Dorsolateral prefrontal cortex (tissue), 122 donors: ENCODE measurements at places on chromosomes 13 and 19.

DNA sequence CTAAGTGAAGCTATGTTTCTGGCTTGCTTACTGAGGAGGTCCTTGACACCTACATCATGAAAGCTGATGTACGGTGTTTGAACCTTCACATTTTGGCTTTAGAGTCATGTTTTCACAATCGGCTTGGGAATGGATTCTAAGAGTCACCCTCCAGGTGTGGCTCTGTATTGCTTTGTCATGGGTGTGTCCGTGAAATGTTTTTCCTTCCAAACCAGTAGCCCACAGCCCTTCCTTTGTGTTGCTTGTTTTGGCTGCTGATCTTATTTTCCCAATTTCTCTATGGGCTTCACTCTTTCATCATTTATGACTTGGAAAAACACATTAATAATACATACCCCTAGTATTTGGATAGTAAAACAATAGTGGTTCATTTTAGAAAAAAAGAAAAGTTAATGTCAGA lies 240.6 kb downstream of the GGACT start:
- DNase-seq = no peak

DNA sequence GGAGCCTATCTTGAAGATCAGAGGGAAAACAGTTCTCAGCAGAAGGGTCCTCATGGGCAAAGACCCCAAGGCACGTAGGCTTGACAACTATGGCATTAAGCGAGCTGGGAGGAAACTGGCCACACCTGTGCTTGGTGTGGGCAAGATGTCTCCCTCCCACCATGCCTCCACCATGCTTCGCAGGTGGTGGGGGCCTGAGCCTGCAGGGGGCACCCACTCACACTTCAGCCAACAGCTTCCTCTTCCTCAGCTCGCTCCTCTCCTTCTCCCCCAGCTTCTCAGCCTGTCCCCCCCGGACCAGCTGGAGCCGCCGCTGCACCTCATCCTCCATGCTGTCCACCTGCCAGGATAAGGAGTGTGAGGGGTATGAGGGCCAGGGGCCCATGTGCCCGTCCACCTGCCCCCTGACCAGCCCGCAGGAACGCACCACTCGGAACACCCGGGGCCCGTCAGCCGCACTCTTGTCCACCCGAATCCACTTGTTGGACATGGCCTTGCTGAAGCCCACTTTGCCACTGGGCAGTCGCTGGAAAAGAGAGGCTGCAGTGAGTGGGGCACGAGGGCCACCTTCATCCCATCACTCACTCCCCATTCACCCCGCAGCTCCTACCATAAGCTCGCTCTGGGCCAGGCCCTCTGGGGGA lies 3.4 kb downstream of the FARSA start:
- no peak for DNase-seq

DNA sequence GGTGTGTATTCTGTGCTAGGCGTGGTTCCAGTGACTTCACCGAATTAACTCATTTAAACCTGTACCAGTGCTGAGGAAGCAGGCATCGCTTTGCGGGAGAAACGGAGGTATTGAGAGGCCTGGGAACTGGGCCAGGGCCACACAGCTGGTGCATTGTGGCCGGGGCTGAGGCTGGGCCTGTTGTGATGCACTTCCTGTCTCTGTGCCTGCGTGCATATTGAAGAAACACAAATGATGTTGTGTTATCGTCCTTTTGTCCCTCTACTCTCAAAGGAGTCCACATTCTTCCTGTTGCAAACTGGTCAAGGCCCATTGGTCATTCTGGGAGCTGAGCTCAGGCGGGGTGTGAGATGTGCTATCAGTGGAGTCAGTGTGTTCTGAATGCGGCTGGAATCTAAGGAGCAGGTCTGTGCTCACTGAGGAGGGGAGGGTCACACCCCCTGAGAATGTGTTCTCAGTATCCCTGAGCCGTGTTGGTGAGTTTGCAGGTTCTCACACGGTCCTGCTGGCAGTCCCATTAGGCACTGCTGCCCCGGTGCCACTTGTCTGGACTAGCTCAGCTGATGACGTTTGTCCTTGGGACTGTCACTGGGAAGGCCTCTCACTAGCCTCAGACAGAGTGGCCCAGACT lies 62.1 kb downstream of the ARHGEF7 start:
- peak; percentile 79 for DNase-seq

DNA sequence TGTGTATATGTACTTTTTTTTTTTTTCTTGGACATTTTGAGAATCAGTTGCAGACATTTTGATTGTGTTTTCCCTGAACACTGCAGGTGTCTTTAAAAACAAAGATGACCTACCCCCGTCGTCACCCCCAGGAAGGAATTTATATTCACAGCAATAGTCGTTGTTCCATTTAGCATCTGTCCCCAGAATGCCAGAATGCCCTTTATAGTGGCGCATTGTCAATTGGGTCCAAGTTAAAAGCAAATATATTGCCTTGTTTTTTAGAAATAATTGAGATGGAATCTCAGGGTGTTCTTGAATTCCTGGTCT lies 1.8 kb upstream of the RNF225 start:
- no peak for DNase-seq

DNA sequence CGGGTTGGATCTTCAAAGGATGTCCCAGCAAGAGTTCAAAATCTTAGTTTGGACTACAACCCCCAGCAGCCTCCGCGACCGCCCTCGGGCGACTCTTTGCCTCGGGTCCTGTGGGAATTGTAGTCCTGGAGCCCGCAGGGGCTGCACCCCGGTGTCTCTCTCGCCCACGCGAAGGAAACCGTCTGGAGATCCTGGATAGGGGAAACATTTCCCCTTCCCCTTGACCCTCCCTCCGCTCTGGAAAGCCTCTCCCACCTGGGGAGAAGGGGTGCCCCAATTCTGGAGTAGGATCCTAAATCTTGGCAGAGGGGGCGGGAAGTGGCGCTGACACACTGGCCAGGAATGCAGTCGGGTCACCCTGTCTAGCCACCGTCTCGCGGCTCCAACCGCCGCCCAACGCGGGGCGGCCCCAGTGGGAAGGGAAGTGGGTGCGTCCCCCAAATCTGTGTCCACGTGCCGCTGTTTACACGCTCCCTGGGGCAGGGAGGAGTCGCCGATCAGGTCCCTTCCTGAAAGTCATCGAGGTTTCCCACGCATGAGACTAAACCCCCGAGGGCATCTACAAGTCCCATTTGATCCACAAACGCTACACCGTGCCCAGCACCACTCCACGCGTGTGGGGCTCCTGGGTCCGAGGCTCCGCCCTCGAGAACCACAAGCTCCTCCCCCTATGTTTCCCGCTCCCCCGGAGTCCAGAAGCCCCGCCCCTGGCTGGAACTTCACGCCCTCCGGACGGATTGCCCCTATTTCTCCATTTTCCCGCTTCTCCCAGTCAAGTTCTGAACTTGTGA lies 761 bp upstream of the PPP1R13L start:
- peak; percentile 89 for DNase-seq

- DNase-seq = no peak
Measured at GRCh38 chr19:16457195-16457953, 14.4 kb downstream of the EPS15L1 start.

- DNase-seq = no peak
Measured at GRCh38 chr13:27953676-27954405, 15.3 kb downstream of the CDX2 start.

DNA sequence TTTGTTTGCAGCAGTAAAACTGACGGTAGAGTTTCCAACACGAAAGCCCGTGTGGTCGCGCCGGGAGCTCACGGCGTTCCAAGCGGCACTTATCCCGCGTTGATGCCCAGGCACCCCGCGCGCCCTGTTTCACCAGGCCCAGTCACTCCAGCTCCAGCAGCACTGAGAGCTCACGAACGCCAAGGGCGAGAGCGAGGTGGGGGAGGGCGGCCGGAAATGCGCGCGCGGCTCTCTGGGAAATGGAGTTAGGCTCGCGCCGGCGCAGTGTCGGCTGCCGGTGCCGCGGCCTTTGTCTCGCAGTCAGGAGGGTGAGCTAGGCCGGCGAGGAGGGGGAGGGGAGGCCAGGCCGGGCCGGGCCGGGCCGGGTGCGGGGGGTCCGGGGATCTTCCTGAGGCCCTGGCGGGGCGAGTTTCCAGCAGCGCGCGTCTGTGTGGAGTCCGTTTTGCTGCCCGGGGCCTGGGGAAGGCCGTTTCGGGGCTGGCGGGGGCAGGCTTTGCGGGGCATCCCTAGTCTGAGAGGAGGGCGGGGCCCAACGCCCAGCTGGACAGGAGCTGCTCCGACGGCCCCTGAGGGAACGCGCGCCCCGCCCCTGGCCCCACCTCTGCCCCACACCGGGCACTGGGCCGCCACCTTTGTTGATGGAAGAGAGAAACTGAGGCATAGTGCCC lies at the start of gene ZNF135:
TSS of gene ZNF135 (plus strand) at position 280 of the 668 bp plus-strand sequence. CDS start 721 bp downstream, outside the sequence.
- peak; percentile 83 for DNase-seq

GRCh38 chr13:91664039-91664438 lies 265.6 kb downstream of the GPC5 start:
- no peak for DNase-seq

DNA sequence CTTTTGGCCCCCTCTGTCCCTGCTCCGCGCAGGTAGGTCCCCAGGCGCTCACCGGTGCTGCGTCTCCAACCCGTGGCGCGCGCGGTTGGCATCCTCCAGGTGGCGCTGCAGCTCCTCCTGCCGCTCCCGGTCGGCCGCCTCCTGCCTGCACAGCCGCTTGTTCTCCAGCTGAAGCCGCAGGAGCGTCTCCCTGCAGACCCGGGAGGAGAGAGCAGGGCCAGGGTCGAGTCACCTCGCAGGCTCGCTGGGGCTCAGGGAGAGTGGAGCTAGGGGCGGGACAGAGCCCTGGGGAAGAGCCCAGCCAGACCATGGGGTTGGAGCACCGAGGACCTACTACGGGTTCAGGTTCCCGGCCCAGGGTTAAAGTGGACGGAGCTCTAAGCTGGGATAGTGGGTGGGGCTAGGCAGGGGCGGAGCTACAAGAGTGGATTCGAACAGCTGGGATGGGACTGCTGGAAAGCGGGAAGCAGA lies 9.3 kb downstream of the HOOK2 start:
- DNase-seq = peak; percentile 62

GRCh38 chr13:102212729-102213128 lies 189.1 kb downstream of the FGF14 start:
- no peak for DNase-seq

GRCh38 chr19:48230555-48231129 lies 25.1 kb downstream of the CARD8 start:
- DNase-seq = no peak

DNA sequence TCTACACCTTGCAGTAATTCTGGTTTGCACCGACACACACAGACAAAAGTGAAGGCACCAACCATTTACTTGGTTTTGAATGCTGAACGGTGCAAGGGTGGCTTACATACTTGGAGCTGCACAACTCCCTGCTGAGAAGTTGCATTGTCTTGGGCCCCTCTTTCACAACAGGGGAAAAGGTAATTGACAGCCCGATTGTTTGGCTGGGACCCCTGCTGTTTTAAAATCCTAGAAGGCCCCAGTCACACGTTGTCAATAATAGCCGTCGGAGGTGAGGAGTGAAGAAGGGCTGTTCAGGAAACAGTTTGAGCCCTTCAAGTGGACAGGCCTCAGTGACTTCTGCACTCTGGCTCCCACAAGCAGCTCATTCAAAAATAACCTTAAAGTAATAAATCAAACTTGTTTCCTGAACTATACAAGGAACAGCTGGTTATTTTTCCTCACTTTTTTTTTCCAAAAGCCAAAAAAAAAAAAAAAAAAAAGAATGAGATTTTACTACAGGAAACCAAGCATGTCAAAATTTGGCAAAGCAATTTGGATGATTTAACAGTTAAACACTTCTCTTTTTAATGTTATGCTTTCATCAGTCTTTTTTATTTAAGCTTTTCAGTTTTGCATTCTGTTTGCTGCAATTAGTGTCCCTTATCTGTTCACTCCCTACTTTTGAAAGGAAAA lies 19.0 kb upstream of the SPRY2 start:
- DNase-seq = no peak

DNA sequence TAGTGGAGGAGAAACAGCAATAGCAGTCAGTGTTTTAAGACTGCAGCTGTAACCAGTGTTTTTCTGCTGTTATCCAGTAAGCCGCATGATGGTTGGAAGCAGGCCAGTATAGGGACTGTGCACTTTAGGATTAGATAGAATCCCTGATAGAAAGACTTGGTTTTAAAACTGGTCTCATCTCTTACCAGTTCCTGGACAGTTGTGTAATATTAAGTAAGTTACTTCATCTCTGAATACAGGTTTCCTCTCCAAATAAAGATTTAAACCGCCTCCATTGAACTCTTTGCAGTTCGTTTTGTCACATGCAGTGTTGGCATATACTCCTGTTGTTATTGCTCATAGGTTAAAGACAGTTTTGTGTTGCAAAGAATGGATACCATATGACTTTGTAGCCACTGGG lies 25.6 kb downstream of the URI1 start:
- DNase-seq = no peak

DNA sequence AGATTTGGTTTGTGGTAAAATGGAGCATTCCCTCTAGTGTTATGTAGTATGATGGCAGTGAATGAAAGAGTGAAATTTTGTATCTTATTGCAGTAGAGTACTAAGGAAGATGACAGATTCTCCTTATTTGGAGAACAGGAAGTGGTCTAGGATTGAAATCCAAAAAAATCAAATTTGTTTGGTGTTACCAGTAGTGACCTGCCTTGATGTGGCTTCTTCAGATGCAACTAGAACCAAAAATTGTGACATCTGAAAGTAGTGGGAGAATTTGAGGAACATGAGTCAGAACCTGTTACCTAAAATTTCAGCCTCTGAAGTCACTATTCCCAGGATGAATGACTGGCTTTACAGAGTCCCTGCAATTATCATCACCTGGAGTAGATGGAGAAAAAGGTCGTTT lies 165.9 kb downstream of the KLF5 start:
- no peak for DNase-seq

DNA sequence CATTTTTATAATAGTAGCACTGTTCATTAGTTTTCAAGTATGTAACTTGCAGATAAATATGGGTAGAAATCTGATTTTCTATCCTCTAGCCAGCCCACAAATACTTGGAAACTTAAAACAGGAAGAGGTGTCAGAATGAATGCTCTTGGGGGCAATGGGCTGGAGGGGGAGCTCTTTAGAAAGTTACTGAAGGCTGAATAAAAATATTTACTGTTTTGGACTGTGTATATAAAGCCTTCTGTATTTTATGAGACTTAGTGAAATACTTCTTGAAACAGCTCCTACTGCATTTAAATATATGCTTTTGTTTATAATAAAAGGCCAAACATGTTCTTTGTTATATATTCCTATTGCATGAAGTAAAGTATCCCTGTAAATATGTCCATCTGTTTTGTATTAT lies 138.8 kb downstream of the RGCC start:
- no peak for DNase-seq

GRCh38 chr13:23146811-23147625 lies 33.8 kb upstream of the SGCG start:
- DNase-seq = no peak

DNA sequence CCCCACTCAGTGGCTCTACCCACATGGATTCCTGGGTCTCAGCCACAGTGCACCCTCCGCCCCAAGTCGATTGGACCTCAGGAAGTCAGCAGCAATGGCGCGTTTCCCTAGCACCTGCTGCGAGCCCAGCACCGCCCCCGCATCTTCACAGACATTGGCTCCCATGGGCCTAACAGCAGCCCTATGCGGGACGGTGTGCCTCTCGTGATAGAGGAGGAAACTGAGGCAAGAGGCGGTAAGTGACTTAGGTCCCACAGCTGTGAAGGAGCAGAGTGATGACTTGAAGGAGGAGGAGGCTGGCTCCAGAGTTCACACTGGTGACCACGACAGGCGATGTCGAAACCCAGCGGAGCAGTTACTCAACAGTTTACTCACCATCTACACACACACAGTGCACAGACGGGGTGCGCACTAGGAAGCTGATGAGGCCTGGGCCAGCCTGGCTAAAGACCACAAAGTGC lies 104.5 kb upstream of the SOX1 start:
- DNase-seq = no peak
